Activated CD4-positive, alpha-beta T cell treated with anti-CD3 and anti-CD28 coated beads for 36 hours (primary cell): ENCODE measurements at places on chromosomes 3 and 15. TPM values are rescaled to one million over a fixed set of nuclear protein-coding genes. Genes with fewer than 3 reads are reported as not detected.

DNA sequence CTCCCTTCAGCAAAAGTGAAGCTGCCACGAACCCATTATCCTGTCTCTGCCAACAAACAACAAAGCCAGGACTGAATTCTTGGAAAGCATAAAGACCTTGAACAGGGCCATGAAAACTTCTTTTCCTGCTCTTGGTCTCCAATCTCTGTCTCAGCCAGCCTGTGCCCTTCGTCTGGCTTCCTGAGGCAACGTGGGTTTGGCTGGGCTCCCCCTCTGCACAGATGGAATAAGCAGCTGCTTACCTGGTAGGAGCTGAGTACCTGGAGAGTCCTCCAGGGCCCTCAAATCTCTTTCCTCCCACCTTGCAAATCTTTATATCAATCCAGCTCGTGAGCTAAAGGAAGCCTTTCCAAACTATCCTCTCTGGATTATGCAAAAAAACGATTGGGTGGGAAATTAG is 97.6 kb upstream of the PSMD6 start:
- H3K4me3 ChIP-seq, result no peak overlapping the region
- H3K27me3 ChIP-seq, result peaks cover 2% of the 10 kb centered on the region
- H3K36me3 ChIP-seq, result no peaks in the 10 kb centered on the region
- no peak overlapping the region for H3K27ac ChIP-seq
- H3K4me1 ChIP-seq, result no peaks in the 10 kb centered on the region

GRCh38 chr3:15404767-15405166 is 22.6 kb downstream of the METTL6 start:
- no peaks in the 10 kb centered on the region for H3K36me3 ChIP-seq
- H3K4me1 ChIP-seq, result peaks cover 8% of the 10 kb centered on the region
- no peak for DNase-seq

- H3K36me3 ChIP-seq, result peaks cover under 1% of the 10 kb centered on the region
- no peak for DNase-seq
- H3K4me1 ChIP-seq, result peaks cover 9% of the 10 kb centered on the region
Observed at GRCh38 chr3:106056931-106057330, 188.1 kb upstream of the CBLB start.

- DNase-seq, result no peak
- no peaks in the 10 kb centered on the region for H3K27me3 ChIP-seq
- H3K4me1 ChIP-seq, result peaks cover 2% of the 10 kb centered on the region
- no peak overlapping the region for H3K4me3 ChIP-seq
- H3K27ac ChIP-seq, result no peak overlapping the region
Observed at GRCh38 chr15:87731630-87732029, 524.9 kb downstream of the NTRK3 start.

- no peak overlapping the region for H3K27ac ChIP-seq
- no peak overlapping the region for H3K4me3 ChIP-seq
- no peaks in the 10 kb centered on the region for H3K36me3 ChIP-seq
- no peaks in the 10 kb centered on the region for H3K4me1 ChIP-seq
- no peaks in the 10 kb centered on the region for H3K27me3 ChIP-seq
Observed at GRCh38 chr15:66221126-66221525, 32.4 kb downstream of the MEGF11 start.

GOLGA8H gene
- total RNA-seq, result not detected

FANCI gene
- 150 TPM for total RNA-seq

PPP2R3A gene
- 0.51 TPM for total RNA-seq

SLC25A20 gene
- 18.5 TPM for total RNA-seq

ZPLD1 gene
- total RNA-seq, result not detected

PHLDB2 gene
- 0.81 TPM for total RNA-seq

SCAMP5 gene
- 4.5 TPM for total RNA-seq

P2RY1 gene
- 1.8 TPM for total RNA-seq
